Fibroblast of skin of left quadriceps (primary cell): ENCODE measurements at places on chromosomes 6 and 20.
A peak's percentile ranks its signal among the peaks of the same experiment; 100 is the strongest.

DNA sequence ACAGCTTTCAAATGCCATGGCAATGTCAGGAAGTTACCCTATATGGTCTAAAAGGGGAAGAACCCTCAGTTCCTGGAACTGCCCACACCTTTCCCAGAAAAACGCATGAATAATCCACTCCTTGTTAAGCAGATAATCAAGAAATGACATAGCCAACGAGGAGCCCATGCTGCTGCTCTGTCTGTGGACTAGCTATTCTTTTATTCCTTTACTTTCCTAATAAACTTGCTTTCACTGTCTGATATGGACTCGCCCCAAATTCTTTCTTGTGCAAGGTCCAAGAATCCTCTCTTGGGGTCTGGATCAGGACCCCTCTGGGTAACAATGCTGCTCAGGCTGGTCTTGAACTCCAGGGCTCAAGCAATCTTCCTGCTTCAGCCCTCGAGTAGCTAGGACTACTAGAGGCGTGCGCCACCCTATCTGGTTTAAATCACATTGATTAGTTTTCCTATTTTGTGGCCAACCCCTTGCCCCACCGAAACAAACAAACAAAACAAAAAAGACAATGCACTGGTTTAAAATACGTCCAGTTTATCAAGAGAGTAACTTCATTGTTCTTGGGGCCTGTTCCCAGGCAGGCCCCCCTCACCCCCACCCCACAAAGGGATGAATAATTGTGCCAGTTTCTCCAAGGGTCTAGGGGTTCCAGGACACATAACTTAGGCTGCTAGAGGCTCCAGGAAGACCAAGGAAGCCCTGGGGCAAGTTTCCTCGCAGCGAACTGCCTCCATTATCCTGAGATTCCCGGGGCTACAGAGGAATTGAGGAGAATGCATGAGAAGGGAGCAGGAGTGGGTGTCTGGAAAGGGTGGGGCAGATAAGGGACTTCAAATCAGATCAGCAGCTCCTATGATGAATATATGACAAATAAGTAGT, 10.1 kb upstream of the AKAP12 start:
- DNase-seq, result no peak

DNA sequence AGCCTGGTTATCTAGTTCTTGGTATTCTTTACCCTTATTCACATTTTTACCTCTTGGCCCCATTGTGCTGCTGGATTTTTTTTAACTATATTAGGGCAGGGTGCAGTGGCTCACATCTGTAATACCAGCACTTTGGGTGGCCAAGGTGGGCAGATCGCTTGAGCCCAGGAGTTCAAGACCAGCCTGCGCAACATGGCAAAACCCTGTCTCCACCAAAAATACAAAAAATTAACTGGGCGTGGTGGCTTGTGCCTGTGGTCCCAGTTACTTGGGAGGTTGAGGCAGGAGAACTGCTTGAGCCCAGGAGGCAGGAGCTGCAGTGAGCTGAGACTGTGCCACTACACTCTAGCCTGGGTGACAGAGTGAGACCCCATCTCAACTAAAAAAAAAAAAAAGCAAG, 12.2 kb upstream of the TAF8 start:
- no peak for DNase-seq

DNA sequence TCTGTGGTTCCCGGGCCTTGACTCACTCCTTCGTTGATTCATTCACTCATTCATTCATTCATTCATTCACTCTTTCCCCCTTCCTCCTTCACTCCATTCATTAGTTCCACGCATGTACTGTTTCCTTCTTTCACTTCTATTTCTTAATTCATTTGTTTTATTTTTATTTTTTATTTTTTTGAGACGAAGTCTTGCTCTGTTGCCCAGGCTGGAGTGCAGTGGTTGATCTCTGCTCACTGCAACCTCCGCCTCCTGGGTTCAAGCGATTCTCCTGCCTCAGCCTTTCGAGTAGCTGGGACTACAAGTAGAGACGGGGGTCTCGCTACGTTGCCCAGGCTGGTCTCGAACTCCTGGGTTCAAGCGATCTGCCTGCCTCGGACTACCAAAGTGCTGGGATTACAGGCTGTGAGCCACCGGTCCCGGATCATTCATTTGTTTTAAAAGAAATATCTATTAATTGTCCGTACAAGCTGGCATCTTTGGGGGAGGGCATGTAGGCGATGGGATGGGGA, 427 bp upstream of the NFKBIE start:
- no peak for DNase-seq

DNA sequence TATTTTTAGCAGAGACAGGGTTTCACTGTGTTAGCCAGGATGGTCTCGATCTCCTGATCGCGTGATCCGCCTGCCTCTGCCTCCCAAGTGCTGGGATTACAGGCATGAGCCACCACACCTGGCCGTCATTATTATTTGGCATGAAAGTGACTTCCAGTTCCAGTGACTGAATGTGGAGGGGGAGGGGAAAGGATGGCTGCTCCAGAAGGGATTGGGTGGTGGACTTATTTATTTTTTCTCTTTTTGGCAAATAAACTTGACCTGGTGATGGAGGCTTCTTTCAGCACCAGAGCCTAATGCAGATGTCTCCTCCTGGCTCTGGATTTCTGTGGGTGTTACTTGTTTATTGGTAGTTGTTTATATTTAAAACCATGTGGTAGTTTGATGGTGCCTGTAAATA, 16.9 kb upstream of the SLC22A23 start:
- DNase-seq, result no peak

DNA sequence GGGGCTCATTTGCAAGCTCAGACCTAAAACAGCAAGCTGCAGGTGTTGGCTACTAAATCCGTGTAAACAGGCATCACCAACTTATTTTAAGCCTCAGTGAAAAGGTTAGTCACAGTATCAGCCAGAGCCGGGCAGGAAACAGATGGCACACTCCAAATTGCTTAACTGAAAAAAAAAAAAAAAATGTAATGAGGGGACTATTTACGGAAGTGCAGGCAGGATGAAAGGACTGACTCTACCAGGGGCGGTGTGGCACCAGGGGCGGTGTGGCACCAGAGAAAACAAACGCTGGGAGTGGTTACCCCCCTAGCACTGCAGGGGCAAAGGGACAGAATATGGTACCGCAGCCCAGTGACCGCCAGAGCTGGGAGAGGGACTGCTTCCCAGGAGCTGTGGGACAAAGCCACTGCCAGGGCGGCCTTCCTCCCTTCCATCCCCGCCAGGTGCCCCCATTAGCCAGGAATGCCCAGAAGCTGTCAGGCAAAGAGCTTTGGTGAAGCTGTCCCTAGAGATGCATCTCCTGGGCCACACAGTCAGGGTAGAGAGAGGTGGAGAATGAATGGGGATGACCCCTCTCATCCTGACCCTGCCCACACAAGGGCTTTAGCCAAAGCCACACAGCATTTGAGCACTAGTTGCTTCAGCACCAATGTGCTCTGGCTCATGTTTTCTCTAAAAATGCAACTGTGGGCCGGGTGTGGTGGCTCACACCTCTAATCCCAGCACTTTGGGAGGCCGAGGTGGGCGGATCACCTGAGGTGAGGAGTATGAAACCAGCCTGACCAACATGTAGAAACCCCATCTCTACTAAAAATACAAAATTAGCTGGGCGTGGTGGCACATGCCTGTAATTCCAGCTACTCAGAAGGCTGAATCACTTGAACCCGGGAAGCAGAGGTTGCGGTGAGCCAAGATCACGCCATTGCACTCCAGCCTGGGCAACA, 39.6 kb upstream of the GFOD1 start:
- no peak for DNase-seq

- DNase-seq, result no peak
Measured at GRCh38 chr6:165662749-165663376, at the start of gene PDE10A. TSS of gene PDE10A (minus strand) at chr6:165663241. CDS start at chr6:165662811, 430 bp downstream.

DNA sequence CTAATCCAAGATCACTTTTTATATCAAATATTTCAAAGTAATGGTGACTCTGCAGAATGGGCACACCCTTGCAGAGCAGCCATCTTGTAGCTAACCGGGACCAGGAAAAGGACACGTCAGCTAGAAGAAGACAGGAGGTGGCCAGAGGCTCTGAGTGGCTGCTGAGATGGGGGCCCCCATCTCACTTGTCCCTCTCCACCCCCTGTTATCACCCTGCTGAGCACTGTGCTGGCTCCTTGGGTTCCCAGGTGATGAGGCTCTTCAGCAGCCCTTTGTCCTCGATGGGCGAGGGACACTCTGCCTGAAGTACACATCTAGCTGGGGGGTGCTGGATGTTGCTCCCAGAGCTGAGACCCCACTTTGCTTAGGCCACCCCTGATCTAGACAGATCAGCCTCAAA, 126.3 kb downstream of the UST start:
- no peak for DNase-seq

DNA sequence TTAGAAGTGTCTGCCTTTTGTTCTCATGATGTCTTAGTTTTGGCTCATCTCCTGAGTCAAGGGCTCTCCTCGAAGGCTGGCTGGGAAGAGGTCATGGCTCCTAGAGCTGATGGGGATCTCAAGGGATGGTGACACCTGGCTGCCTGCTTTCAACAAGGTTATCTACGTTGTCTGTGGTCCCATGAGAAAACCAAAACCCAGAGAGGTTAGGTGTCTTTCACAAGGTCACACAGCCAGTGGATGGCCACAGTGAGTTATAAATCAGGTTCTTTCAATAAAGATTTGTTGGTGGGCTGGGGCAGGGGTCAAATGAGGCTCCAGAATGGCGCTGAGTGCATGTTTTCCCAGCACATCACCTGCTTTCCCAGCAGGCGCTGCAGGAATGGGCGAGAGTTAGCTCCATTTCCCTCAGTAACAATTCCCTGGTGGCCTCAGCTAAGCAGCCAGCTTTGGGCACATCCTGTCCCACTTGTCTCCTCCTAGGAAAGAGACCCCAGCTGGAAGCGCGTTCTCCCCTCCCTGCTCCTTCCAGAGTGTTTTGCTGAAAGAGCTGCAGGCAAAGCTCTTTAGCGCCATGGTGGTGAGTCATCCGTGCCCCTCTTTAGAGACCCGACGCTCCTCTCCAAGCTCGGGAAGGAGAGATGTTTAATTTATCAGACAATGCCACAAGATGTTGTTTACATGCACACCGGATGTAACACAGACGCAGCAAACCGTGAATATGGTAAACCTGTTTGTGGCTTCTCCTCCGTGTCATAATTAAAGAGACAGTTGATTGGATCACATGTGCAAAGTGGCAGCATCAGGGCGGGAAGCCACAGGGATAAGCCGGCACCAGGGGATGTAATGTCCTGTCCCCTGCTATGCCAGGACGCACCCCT, 109.7 kb downstream of the LRFN2 start:
- no peak for DNase-seq

- DNase-seq, result peak; percentile 23
Measured at GRCh38 chr6:81126150-81126549, 626.3 kb downstream of the TENT5A start.

- peak; percentile 93 for DNase-seq
Measured at GRCh38 chr6:26473758-26474438, 16.1 kb downstream of the BTN2A1 start.

- DNase-seq, result peak; percentile 4
Measured at GRCh38 chr6:89667872-89668556, 29.5 kb upstream of the LYRM2 start.

DNA sequence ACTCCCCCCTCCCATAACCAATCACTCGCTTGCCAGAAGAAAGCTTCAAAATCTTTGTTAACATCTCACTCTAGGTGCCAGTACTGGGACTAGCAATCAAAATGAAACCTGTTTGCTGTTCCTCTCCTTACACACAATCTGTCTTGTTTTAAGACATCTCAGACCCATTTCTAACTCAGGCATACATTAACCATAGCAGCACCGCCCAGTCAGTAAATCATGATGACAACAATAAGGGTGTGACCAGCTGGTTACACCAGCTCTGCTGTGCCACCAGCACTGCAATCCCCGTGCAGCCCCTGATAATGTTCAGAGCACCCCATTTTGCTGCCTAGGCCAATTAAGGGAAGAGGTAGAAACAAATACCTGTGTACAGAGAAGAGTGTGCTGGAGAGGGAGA, 185.2 kb upstream of the TAB2 start:
- DNase-seq, result no peak

- peak; percentile 49 for DNase-seq
Measured at GRCh38 chr20:49287555-49288249, 9.8 kb upstream of the ZNFX1 start.

GRCh38 chr20:41003143-41003935, 25.3 kb upstream of the TOP1 start:
- DNase-seq, result peak; percentile 97

GRCh38 chr20:2750491-2751251, 49.8 kb downstream of the CPXM1 start:
- no peak for DNase-seq

DNA sequence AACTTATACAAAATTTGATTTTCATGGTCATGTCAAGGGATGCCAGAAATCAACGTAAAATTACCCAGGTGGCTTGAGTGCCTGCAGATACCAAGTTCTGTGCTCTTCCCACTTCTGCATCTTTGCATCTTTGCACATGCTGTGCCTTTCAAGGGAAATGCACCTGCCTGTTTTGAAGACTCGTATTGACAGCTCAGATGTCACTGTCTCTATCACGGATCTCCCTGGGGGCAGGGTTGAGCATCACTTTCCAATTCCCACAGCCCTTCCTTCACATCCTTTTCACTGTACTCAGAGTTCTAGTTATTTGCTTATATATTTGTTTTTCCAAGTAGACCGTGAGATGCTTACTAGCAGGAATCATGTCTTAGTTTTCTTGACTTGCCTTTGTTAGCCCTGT, 274.2 kb downstream of the CDH26 start:
- no peak for DNase-seq

GRCh38 chr6:13295576-13295975, 32.8 kb downstream of the TBC1D7 start:
- DNase-seq, result no peak

DNA sequence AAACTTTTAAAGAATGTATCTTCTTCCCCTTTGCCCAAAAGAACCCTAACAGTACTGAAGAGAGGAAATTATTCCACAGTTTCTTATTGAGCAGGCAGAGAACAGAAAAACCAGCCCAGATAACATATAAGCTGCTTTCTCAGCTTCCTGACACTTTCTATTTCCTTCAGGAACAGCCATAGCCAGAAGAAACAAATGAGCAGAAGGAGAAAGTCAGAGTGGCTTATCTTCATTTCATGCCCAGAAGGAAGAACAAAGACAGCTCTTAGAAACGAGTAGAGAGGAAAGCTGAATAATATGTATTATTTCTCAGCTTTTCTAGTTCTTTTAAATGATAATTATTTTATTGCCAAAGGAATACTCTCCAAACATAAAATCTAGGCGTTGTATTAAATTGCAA, 793.7 kb downstream of the GRIK2 start:
- no peak for DNase-seq

DNA sequence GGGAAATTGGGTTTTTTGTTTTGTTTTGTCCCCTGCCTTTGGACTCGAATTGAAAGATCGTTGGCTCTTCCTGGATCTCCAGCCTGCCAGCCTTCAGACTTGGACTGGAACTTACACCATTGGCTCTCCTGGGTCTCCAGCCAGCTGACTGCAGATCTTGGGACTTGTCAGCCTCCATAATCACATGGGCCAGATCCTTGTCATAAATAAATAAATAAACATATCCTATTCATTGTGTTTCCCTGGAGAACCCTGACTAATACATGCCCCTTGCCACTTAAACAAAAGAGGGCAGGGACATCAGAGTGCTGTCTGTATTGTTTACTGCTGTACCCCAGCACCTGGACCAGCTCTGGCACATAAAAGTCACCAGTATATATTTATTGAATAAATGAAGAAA, 101.5 kb downstream of the CAP2 start:
- no peak for DNase-seq

GRCh38 chr6:160788806-160789205, 86.8 kb downstream of the PLG start:
- no peak for DNase-seq

- DNase-seq, result no peak
Measured at GRCh38 chr6:6046716-6047115, 40.0 kb upstream of the NRN1 start.
